Uterus (tissue), 4 donors: ENCODE measurements at places on chromosomes 4 and X. TPM values are rescaled to one million over a fixed set of nuclear protein-coding genes. Genes with fewer than 3 reads are reported as not detected.

Gene ITM2A
- total RNA-seq: 69.7 TPM

Gene SLC2A9
- total RNA-seq: 9.3 TPM

DNA sequence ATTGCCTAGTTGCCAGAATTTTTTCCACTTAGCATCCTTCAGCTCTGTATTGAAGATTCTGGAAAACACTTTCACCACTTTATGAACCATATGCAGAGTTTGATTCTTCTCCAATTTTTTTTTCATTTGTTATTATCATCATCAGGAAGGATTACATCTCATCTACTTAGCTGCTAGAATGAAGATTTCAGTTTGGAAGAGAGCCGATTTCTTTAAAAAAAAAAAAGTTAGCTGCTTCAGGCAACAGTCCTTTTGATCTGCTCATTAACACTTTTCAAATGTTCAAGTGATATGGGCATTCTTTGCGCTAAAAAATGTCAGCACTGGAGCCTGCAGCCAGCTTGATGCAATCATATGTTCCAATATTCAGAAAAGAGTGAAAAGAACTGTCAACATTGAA lies 76.2 kb downstream of the ANTXR2 start:
- H3K4me1 ChIP-seq: peaks cover 11% of the 10 kb centered on the region
- H3K27me3 ChIP-seq: no peaks in the 10 kb centered on the region
- H3K4me3 ChIP-seq: no peak overlapping the region
- H3K36me3 ChIP-seq: no peaks in the 10 kb centered on the region
- no peak for DNase-seq

DNA sequence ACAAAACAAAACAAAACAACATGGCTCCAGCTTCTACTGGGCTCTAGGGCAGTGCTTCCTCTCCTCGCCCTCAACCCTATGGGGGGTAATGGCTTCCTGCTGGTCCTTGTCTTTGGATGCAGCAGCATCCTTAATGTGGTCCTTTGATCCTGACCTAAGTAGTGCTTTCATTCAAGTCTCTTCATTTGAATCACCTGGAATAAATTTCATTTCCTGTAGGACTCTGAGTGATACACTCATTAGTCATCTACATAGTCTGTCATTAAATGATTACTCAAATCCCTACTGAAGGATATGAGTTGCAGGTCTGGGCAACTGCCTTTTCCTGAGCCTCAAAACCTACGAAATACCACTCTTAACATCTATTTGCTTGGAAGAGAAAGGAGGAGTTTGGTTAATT lies 54.5 kb downstream of the RHOH start:
- H3K4me3 ChIP-seq: no peak overlapping the region
- no peak for DNase-seq
- no peaks in the 10 kb centered on the region for H3K36me3 ChIP-seq
- no peaks in the 10 kb centered on the region for H3K4me1 ChIP-seq
- H3K27me3 ChIP-seq: no peaks in the 10 kb centered on the region
- H3K27ac ChIP-seq: no peak overlapping the region

DNA sequence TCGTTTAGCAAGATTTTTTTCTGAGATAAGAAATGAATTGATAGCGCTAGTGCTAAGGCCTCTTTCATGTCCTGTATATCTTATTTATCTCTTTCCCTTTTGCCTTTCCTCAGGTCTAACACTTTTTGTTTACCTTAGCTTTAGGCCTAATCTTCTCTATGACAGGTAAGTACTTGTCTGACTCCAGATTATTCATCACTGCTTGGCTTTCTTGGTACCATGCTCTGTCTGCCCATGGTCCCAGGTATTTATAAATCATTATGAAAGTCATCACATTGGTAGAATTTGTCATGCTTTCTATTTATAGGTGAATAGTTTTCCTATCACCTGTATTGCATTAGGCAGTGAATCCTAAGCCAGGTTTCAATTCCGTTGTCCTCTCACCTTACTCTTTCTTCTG lies 99.5 kb upstream of the CTSO start:
- no peak overlapping the region for H3K4me3 ChIP-seq
- H3K27me3 ChIP-seq: no peaks in the 10 kb centered on the region
- no peak overlapping the region for H3K27ac ChIP-seq
- DNase-seq: no peak
- no peaks in the 10 kb centered on the region for H3K4me1 ChIP-seq

DNA sequence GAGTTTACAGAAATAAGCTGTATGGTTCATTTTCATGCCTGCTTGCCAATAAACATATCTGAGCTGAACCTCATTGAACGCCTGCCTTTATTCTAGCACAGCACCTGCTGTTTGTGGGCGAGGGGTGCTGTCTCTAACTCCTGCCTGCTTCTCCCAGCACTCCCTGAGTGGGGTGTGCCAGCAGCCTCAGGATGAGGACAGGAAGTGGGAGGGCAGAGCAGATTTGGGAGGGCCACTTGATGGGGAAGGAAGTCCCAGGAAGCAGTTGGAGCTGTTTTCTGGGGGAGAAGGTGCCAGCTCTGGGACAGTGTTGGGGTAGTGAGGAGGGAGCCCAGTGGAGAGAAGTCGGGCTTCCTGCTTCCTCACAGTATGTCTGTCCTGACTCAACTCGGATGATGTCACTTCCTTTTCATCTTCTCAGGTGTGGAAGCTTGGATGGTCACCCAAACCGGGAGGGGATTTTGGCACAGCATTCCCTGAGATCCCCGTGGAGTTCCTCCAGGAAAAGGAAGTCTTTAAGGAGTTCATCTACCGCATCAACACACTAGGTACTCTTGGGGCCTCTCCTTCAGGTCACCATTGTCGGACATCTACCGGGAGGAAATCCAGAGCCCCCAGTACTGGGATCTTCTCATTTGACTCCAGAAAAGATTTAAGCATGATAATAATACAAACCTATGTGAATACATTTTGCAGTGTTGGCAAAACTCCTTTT lies 29.0 kb upstream of the MSANTD1 start:
- H3K27me3 ChIP-seq: no peaks in the 10 kb centered on the region
- H3K27ac ChIP-seq: no peak overlapping the region
- no peaks in the 10 kb centered on the region for H3K4me1 ChIP-seq
- H3K4me3 ChIP-seq: no peak overlapping the region
- no peak for DNase-seq

- no peak for DNase-seq
- no peaks in the 10 kb centered on the region for H3K27me3 ChIP-seq
- no peaks in the 10 kb centered on the region for H3K36me3 ChIP-seq
- H3K4me3 ChIP-seq: no peak overlapping the region
- H3K27ac ChIP-seq: no peak overlapping the region
Measured at GRCh38 chr4:151045907-151046306, 30.8 kb upstream of the LRBA start.
